ENCODE measurements at places on chromosomes 12 and 14.
A peak's percentile ranks its signal among the peaks of the same experiment; 100 is the strongest.

DNA sequence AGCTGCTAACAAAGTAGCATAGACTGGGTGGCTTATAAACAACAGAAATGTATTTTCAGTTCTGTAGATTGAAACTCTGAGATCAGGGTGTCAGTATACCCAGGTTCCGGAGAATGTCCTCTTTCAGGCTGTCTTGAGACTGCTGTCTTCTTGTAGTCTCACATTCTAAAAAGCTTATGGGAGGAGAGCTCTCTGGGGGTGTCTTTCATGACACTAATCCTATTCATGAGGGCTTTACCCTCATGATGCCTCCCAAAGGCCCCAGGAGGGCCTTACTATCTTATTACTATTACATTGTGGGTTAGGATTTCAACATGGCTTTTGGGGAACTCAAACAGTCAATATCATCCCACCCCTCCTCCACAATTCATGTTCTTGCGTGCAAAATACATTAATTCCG is 94.3 kb downstream of the AEBP2 start:
- DNase-seq, result peak; percentile 26

DNA sequence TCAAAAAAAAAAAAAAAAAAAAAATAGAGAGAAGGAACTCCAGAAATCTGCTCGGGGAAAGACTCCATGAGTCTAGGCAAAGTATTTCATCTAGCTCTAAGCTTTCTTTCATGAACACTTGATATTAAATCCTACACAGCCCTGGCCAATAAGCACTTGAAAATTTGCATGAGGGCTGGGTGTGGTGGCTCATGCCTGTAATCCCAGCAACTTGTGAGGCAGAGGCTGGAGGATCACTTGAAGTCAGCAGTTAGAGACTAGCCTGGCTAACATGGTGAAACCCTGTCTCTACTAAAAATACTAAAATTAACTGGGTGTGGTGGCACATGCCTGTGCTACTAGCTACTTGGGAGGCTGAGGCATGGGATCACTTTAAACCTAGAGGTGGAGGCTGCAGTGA is 13.1 kb upstream of the METAP2 start:
- peak; percentile 36 for DNase-seq

DNA sequence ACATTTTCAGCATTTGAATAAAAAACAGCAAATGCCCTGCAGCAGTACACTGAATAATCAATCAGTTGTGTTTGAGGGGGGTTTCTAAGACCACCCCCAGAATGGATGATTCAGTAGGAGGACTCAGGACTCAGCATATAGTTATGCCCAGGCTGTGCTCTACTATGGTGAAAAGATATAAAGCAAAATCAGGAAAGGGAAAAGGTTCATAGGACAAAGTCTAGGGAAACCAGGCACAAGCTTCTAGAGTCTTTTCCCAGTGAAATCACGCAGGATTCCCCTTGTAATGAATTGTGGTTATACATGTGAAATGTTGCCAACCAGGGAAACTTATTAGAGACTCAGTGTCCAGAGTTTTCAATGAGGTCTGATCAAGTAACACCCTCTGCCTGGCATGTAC is 25.0 kb upstream of the SLC17A8 start:
- no peak for DNase-seq

GRCh38 chr14:65821224-65821753 is 408.8 kb downstream of the FUT8 start:
- no peak for DNase-seq
